Putamen (tissue), 1 donor: ENCODE measurements at places on chromosomes 4 and X.

GRCh38 chr4:159150821-159151390, 48.0 kb downstream of the RAPGEF2 start:
- no peak for DNase-seq

- no peak for DNase-seq
Measured at GRCh38 chr4:107826421-107826980, 1.8 kb downstream of the SGMS2 start.

DNA sequence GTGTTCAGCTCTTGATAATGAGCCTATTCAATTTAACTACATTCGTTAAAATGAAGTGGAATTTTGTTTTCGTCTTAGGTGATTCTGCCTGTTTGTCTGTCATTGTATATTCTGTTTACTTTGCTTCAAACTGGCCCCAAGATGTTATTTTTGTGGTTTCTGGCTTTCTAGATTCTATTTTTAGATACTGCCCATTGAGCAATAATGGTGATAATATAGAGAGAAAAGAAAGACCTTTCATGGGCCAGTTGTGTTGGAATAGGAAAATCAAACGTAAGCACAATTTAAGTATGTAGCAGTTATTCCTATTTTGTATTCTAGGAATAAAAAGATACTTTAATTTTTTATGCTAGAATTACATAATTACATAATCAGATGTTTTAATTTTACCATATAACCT, 4.0 kb downstream of the CDKN2AIP start:
- DNase-seq, result no peak

GRCh38 chrX:91435395-91435794, 756 bp downstream of the PABPC5 start:
- DNase-seq, result peak; percentile 2

GRCh38 chr4:70979445-70980008, 13.9 kb upstream of the DCK start:
- DNase-seq, result no peak

GRCh38 chr4:90958256-90958895, 831.2 kb downstream of the CCSER1 start:
- no peak for DNase-seq

DNA sequence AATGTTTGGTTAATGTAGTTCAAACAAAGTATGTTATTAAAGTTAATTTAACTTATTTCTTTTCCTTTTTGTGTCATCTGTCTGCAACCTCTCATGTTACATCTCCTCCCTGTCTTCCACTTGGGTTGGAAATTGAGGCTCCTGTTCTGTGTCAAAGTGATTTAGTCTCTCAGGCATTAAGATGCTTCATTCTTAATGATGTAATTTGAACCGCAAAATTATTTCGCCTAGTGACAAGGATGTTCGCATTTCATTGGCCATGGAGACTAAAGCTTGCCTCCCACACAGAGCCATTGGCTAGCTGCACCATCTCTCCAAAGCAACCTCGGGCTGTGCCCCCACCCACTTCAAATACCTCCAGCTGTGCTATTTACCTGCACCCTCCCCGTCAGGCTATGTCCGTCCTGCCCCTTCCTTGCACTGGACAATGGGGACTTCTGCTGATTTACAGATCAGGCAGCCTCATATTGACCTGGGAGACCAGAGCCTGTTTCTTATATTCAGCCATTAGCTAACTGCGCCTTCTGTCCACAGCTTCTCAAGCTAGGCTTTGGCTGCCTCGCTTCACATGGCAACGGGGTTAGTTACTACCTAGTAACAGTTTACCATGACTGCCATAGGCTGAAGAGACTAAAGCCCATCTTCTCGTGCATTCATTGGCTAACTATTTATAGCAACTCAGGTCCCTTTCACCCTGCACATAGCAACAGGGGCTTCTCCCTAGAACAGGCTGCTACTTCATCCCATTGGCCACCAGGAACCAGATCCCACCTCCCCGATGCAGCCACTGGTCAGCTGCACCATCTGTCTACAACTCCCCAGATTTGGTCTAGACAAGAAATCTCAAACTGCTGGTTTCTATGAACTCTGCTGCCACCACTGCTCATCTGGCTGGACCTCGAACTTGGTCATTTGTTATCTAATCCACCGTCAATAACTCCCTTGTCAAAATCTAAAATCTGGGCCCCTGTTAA, 8.6 kb upstream of the ZNF157 start:
- peak; percentile 92 for DNase-seq

GRCh38 chrX:12325171-12325570, 186.9 kb downstream of the FRMPD4 start:
- no peak for DNase-seq

DNA sequence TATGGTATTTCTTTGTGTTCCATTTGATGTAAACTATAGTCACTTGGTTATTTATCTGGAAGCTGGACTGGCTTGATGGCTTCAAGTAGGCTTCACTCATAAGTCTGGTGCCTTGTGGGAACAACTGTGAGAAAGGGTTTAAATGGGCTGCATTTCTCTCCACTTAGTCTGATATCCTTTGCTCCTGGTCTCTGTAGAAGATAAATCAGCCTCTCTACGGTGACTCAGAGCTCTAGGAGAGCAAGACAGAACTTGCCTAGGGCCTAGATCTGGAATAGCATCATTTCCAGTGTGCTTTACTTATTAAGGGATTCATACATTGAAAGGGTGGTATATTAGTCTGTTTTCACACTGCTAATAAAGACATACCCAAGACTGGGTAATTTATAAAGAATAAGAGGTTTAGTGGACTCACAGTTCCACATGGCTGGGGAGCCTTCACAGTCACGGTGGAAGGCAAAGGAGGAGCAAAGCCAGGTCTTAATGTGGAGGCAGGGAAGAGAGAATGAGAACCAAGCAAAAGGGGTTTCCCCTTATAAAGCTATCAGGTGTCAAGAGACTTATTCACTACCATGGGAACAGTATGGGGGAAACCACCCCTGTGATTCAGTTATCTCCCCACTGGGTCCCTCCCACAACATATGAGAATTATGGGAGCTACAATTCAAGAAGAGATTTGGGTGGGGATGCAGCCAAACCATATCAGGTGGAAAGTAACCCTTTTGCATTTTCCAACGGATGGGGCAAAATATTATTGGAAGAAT, 1746.4 kb upstream of the PCDH7 start:
- no peak for DNase-seq

GRCh38 chrX:103063918-103064434, at the start of gene BEX1:
Gene BEX1 (minus strand): TSS chrX:103064171. CDS start chrX:103063274, 897 bp downstream.
- peak; percentile 84 for DNase-seq

DNA sequence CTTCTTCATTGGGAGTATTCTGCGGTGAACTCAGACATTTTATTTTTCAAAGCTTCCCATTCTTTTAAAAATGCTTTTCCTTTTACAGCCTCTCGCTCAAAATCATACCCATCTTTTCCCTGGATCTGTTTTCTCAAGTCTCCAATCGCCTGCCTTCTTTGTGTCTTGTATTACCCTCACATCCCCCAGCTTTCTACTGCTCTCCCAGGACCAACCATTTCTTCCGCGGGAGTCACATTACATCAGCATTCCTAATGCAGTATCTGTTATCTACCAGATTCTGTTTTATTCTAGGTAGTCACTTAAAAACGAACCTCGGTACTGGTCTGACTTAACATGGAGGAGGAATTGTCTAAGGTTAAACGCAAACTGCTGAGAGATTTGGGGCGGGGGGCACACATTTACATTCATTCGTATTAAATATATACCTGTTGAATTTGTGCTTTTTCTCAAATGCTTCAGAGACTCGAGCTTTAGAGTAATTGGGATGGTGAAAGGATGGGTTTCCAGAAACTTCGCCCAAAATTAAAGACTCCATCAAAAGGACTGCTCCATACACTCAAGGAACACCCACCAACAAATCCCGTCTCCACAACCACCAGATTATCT, 493 bp upstream of the UCHL1 start:
- DNase-seq, result peak; percentile 33
